ENCODE measurements at places on chromosomes 12 and 14.

DNA sequence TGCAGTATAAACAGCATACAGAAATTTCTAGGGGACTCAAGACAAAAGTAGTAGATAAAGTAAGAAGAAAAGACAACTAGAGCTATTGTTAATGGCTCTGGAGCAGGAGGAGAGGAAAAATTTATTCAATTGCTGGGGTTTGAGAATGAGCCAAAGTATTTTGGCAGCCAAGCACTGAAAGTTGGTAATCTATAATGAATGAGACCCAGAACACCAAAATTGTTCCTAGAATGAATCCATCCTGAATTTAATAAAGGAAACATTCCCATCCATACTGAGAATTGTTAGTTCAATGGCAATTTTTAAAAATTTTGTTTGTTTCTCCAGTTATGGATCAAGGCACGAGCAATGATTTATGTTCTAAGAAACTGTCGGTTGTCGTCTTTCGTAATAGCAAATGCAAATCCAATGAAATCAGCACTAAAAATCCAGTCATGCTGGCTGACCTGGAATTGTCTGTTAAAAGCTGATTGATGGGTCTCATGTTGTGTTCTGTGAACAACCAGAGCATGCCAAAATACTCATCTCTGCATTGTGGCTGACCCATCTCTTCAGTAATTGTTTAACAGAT, 170.9 kb upstream of the LMNTD1 start:
- DNase-seq: peak; percentile 24

GRCh38 chr12:52353766-52354165, 13.5 kb downstream of the KRT85 start:
- DNase-seq: no peak

DNA sequence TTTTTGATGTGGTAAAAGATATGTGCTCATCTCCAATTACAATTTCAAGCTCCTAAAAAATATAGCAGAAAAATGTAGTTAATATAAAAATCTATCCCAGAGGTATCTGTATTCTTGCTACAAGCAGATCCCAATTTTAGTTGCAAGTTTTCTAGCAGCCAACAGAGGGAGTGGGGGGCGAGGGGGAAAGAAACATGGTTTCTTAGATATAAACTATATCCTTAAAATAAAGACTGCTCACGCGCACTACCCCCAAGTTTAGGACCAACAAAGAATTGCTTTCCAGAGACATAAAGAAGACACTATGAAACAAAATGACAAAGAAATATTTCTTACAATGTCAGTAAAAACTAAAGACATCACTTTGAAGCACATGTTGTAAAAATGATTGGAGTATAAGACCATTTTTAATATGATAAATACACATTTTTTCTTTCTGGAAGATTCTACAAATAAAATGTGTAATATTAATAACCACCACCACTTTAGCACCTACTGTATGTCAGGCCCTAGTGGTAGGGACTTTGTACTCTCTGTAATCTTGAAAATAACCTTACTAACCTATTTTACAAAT, 5.4 kb downstream of the MAGOHB start:
- peak; percentile 48 for DNase-seq

GRCh38 chr12:131459773-131460365, 251.0 kb upstream of the SFSWAP start:
- no peak for DNase-seq

DNA sequence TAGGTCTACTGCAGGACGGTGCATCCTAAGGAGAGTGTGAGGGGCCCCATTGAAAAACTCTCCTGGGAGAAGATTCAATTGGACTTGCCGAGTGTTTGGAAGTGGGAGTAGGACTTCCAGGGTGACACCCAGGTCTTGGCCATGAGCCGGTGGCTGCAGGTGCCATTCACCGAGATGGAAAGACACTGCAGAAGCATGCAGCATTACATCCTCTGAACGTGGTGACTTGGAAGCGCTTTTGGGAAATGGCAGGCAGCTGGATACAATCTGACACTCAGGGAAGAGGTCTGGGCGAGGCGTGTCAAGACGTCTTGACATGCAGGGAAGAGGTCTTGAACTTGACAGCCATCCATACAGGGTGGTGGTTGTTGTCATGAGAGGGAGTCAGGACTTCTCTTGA, 126.9 kb downstream of the PAPOLA start:
- DNase-seq: no peak

DNA sequence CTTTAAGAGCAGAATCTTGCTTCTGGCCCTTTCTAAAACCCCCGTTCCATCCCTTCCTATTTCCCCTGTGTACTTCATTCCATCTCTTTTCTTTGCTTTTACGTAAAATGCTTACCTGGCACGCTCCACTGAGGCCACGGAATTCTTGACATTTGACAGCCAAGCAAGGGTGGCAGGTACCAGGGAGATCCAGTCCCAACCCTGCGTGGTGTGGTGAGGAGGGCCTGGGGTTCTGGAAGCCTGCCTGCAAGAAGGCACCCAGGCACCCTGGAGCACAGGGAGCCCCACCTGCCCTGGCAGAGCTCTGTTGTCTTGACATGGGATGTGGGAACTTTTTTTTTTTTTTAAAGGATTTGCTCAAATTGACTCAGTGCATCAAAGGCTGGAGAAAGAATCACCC, 48.6 kb downstream of the ITPK1 start:
- DNase-seq: no peak

- DNase-seq: peak; percentile 43
Measured at GRCh38 chr12:31206038-31206670, 119.8 kb downstream of the SINHCAF start.

GRCh38 chr12:74945771-74946198, 263.9 kb downstream of the KCNC2 start:
- no peak for DNase-seq

DNA sequence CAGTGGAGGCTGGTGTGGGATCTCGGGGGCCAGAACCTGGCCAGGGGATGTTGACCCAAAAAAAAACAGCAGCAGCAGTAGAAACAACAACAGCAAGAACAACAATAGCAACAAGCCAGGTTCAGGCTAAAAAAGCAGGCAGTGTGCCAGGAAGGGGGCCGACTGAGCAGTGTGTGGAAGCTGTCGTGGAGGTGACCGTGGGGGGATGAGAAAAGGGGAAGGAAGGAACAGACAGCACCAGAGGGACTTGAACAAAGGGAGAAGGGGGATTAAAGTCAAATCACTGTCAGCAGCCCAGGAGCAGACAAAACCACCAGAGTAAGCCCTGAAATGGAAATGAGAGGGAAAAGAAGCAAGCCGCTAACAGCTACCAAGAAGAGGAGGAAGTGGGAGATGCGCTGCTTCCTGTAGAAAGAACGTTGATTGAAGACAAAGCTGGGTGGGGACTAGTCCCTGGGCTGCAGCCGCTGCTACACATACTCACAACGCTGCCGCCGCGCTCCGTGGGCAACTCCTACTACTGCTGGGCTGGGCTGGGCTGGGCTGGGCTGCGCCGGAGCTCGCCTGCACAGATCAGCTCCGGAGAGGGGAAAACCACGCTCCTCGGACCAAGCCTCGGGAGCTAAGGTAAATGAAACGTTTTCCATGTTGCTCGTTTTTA, at the start of gene GNG2:
Gene GNG2 (plus strand): TSS at position 449 of the 661 bp plus-strand sequence. CDS start 90,067 bp downstream, outside the sequence.
- DNase-seq: peak; percentile 83

DNA sequence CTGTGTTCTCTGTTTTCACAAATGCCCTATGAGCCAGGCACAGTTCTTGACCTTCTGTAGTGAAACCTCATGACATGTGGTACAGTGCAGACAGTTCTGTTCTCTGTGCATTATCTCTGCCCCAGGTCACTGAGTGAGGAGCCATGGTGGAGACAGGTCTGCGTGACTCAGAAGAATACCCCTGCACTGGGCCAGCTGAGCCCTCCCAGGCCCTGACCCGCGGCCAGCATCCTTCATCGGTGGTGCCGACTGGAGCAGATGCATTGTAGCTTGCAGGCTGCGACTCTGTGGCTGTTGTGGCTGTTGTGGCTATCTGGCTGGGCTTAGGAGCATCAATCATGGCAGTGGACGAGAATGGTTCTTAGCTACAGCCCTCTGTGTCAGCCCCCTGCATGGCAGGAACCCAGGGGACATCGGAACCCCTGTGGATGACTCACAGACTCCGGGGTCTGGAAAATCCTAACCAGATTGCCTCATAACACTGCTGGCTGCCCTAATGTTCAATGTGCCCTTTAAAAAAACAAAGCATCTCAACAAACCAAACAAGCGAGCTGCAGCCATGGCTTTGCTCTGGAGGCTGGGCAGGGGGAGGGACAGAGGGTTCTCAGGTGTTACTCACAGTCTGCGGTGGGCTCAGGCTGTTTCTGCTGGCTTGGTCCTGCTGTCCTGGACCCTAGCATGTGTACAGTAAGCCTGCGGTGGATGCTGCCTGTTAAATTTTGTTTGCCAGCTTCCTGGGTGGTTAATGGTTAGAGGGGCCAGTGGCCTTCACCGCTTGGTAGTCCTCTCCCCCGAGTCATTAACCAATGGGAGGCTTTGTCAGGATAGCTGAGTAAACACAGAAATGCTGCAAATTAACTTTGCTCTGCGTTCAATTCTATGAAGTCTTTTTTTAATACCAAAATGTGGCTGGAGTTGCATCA, at the start of gene SERPINA6:
Gene SERPINA6 (minus strand): TSS at position 689 of the 923 bp plus-strand sequence. CDS start 8,688 bp downstream, outside the sequence.
- DNase-seq: peak; percentile 4

GRCh38 chr12:95339086-95339788, 121.6 kb downstream of the VEZT start:
- peak; percentile 41 for DNase-seq

- peak; percentile 47 for DNase-seq
Measured at GRCh38 chr12:3342051-3342450, 149.0 kb upstream of the PRMT8 start.

DNA sequence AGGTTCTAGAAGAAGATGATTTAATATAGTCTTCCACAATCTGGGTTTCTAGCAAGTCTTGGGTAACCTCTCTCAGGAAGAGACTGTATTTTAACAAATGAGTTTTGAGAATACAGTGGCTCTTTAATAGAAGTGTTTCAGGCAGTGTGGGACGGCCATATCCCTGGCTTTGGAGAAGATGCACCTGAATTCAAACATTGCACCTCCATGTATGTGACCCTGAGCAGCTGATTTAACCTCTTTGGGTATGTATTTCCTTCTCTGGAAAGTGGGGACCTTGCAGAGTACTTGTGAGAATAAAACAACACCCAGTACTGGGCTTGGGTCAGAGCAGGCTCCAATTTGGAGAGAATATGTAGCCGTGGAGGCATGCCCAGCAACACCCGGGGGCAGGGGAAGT, 15.8 kb upstream of the VRK1 start:
- DNase-seq: no peak

DNA sequence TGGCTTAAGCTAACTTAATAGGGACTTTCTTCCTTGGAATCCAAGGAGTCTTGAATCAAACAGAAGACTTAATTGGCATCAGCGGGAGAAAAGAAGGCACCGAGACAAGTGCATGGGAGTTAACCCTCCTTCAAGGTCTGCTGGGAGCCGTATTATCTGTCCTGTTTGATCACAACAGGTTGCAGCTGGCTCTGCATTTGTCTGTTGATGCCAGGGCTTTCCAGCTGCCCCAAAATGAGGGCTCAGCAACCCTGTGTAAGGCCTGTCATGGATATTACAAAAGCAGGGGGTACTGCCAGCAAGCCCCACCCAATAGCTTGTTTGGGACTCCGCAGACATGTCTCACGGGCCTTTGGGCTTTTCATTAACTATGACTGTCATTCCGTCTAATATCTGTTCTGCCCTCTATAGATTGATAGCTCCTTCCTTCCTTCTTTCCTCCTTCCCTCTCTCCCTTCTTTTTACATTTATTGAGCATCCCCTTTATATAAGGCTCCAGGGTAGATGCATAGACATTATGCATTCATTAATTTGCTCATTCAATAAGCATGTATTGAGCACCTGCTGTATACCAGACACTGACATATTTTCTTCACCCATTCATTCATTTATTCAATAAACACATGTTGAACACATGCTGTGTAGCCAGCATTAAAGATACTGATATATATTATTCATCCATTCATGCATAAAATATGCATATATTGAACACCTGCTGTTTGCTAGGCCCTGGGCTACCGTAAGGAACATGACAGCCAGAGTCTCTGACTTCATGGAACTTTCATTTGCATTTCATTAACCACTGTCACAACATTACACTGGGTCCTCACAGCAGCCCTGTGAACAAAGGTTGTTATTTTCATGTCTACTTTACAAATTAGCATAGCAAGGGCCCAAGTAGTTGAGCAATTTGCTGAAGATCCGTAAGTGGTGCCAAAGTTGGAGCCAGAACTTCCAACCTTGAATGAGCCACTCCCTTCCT, 56.2 kb downstream of the SVOP start:
- no peak for DNase-seq

DNA sequence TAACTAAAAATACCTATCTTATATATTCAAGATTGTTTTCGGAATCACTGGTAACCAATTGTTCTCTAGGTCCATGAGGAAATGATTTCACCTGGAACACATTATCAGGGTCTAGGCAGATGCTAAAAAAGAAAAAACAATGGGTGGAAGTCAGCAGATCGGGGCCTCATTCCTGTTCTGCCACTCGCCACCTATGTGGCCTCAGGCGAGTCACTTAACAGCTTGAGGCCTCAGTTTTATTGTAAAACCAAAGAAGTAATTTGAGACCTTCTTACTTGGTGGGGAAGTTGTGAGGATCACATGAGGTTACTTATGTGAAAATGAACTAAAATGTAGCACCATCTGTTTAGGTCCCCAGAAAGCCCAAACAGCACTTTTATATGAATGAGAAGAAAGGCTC, 6.2 kb upstream of the RNASE10 start:
- no peak for DNase-seq

DNA sequence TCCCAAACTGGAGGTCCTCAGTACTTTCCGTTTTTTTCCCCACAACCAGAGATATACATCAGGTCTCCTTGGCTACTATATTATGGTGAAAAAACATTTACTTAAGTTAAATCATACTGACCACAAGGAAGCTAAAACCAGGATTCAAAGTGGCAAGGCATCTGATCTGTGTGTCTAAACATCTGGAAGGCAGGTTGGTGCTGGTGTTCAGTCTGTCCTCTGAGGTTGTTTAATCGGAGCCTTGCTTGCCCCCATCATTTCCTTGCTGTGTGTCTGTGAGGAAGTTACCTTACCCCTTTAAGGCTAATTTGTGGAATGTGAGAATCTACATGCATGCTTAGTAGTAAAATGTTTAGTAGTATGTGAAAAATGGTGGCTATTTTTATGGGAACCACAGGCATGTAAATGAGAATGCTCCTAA, 75.6 kb downstream of the GALNT4 start:
- DNase-seq: peak; percentile 93

GRCh38 chr14:22002860-22003284, 329.3 kb upstream of the OR4E1 start:
- DNase-seq: no peak

- DNase-seq: no peak
Measured at GRCh38 chr12:87008785-87009384, 752.7 kb upstream of the MGAT4C start.

- DNase-seq: peak; percentile 11
Measured at GRCh38 chr14:34501004-34501580, 38.4 kb downstream of the EAPP start.

DNA sequence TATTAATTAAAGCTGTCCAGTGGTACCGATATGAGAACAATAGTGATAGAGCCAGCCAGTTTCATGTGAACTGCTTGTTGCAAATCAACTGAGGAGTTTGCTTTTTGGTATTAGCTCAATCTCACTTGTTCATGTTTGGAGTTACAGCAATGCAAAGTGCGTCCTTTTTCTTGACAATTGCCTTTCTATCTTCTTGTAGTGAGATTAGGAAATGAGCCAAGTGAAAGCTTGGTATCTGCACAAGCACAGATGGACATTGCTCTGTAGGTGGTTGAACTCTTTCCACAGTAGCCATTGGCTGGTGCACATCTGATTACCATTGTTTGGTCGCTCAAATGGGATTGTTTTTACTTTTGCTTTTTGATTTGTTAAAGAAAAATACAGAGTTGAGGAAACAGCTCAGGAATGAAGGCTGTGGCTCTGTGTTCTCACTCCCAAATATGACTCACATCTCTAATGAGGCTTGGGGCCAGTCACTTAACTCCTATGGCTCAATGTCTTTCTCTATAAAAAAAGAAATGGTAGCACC, 241.4 kb downstream of the BMP4 start:
- DNase-seq: peak; percentile 64

GRCh38 chr12:39813776-39814175, 194.2 kb upstream of the ABCD2 start:
- no peak for DNase-seq
